ENCODE measurements at places on chromosomes 6 and 20.

- no peaks in the 10 kb centered on the region for H3K4me1 ChIP-seq
- no peak overlapping the region for H3K4me3 ChIP-seq
- H3K27me3 ChIP-seq = no peaks in the 10 kb centered on the region
- DNase-seq = no peak
- no peak overlapping the region for H3K27ac ChIP-seq
Observed at GRCh38 chr6:165605901-165606739, 56.9 kb downstream of the PDE10A start.

DNA sequence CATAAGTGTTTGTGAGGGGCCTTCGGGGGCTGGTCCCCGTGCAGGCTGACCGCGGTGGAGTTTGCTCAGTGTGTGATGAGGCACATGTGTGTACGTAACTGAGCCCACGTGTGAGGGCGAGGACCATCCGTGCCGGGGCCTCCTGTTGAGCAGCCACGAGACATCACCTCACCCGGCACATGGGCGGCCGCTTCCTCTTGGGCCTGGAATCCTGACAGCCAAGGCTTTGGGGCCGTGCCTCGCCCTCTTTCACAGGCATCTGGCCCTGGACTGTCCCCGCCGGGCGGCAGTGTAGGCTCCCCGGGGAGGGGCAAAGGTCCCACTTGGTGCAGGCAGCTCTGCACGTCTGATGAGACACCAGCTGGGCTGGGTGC is 202.3 kb downstream of the DLL1 start:
- H3K27me3 ChIP-seq = no peaks in the 10 kb centered on the region
- DNase-seq = peak; percentile 53
- H3K27ac ChIP-seq = peak overlapping the region; percentile 100

GRCh38 chr6:142567461-142567860 is 265.7 kb downstream of the ADGRG6 start:
- DNase-seq = no peak
- no peak overlapping the region for H3K4me3 ChIP-seq
- H3K36me3 ChIP-seq = no peaks in the 10 kb centered on the region

- DNase-seq = peak; percentile 22
- peak overlapping the region; percentile 76 for H3K4me3 ChIP-seq
- H3K4me1 ChIP-seq = peaks cover 18% of the 10 kb centered on the region
Observed at GRCh38 chr20:8132484-8133309, 631 bp downstream of the PLCB1 start.

DNA sequence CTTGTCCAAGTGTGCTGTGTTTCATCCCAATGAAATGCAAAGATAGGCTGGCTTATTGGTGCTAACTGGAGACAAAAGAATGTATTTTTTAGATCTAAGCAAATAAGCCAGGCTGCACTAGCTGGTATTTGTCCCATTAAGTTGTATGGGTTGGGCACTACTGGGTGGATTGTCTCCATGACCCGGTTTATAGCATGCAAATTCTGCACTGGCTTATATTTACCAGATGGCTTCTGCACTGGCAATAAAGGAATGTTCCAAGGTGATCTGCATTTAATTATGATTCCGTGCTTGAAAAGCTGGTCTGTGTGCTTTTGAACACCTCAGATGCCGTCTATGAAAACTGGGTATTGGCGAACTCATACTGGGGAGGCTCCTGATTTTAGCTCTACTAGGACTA is 61.4 kb upstream of the MOCS1 start:
- no peak for DNase-seq
- H3K4me1 ChIP-seq = no peaks in the 10 kb centered on the region
- H3K36me3 ChIP-seq = peaks cover 2% of the 10 kb centered on the region
- H3K4me3 ChIP-seq = no peak overlapping the region
- no peak overlapping the region for H3K27ac ChIP-seq

DNA sequence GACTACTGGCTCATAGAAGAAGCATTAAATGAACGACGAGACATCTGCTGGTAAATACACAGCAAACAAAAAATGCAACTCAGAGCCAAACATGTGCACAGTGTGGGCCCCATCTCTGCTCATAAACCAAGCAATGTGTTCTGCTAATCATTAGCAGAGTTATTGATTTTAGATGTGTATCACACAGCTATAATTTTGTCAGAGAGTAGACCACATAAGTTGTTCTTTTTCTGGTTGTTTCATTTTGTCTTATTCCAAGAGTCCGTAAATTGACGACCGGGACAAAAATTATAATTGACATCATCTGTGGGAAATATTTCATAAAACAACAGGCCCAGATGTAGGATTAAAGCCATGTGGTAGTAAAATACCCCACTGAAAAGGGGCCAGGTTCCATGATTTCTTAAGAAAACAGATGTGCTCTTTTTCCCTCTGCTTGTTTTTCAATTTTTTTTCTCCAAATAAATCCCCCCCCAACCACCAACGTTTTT is 423.6 kb downstream of the HAO1 start:
- DNase-seq = no peak
- no peak overlapping the region for H3K27ac ChIP-seq
- H3K27me3 ChIP-seq = no peaks in the 10 kb centered on the region
- H3K4me3 ChIP-seq = no peak overlapping the region

Measured in activated CD8-positive, alpha-beta T cell treated with anti-CD3 and anti-CD28 coated beads for 36 hours (primary cell).